ENCODE measurements at places on chromosomes 2 and 18. TPM values are rescaled to one million over a fixed set of nuclear protein-coding genes. Genes with fewer than 3 reads are reported as not detected.

The CIB4 gene
- not detected for total RNA-seq

The ZNF892 gene
- total RNA-seq, result 0.18 TPM

The ANKRD30BL gene
- not detected for total RNA-seq

The EIF2AK2 gene
- total RNA-seq, result 25.8 TPM

The VWA3B gene
- not detected for total RNA-seq

The PTRHD1 gene
- total RNA-seq, result 66.3 TPM

The AQP12B gene
- total RNA-seq, result not detected

The DAW1 gene
- total RNA-seq, result 8.7 TPM

The NEU2 gene
- total RNA-seq, result not detected

The PPP1R1C gene
- total RNA-seq, result not detected

The PPM1B gene
- 9.6 TPM for total RNA-seq

The ACTG2 gene
- total RNA-seq, result not detected

The IL36A gene
- not detected for total RNA-seq

The DRC1 gene
- not detected for total RNA-seq

The MTERF4 gene
- total RNA-seq, result 26.4 TPM

The TUBA3D gene
- total RNA-seq, result not detected

The CDK5R2 gene
- total RNA-seq, result not detected

The EML6 gene
- total RNA-seq, result under 0.01 TPM

The MTLN gene
- 97.5 TPM for total RNA-seq

The LOXL3 gene
- 76.8 TPM for total RNA-seq

The TWIST2 gene
- 42.2 TPM for total RNA-seq

The STK25 gene
- total RNA-seq, result 268 TPM

The TEKT4 gene
- not detected for total RNA-seq

The KCNJ13 gene
- total RNA-seq, result not detected

The COL5A2 gene
- 891 TPM for total RNA-seq

The DNPEP gene
- total RNA-seq, result 89.3 TPM

The FBXO15 gene
- not detected for total RNA-seq

The FAM228A gene
- total RNA-seq, result 1.1 TPM

The CENPA gene
- 1.6 TPM for total RNA-seq

The MYO7B gene
- 0.18 TPM for total RNA-seq

The MSGN1 gene
- total RNA-seq, result not detected

The CRYBA2 gene
- not detected for total RNA-seq

The NDC80 gene
- 9.1 TPM for total RNA-seq

The ANKRD30B gene
- not detected for total RNA-seq

The CGREF1 gene
- 28.2 TPM for total RNA-seq

The DSC2 gene
- total RNA-seq, result 1.1 TPM

The CHRNA1 gene
- total RNA-seq, result not detected

The RGPD6 gene
- 13.7 TPM for total RNA-seq

The CD8B gene
- not detected for total RNA-seq

The HOXD8 gene
- not detected for total RNA-seq

The COL6A3 gene
- 1,547 TPM for total RNA-seq

The IL1R1 gene
- total RNA-seq, result 301 TPM

The POMC gene
- total RNA-seq, result 2.8 TPM

The GPR39 gene
- 0.90 TPM for total RNA-seq

Measured in cardiac atrium fibroblast (primary cell).